ENCODE measurements at places on chromosomes 4 and X. TPM values are rescaled to one million over a fixed set of nuclear protein-coding genes. Genes with fewer than 3 reads are reported as not detected.

GRCh38 chr4:98430708-98431403, 169.7 kb downstream of the RAP1GDS1 start:
- no peak for DNase-seq
- no peak overlapping the region for H3K4me3 ChIP-seq
- H3K4me1 ChIP-seq: no peaks in the 10 kb centered on the region
- no peaks in the 10 kb centered on the region for H3K27me3 ChIP-seq
- H3K27ac ChIP-seq: no peak overlapping the region

CYTL1 gene
- total RNA-seq: 1.4 TPM

GRCh38 chrX:153343674-153344073, 9.7 kb downstream of the ZNF275 start:
- H3K27me3 ChIP-seq: no peaks in the 10 kb centered on the region
- peaks cover 36% of the 10 kb centered on the region for H3K36me3 ChIP-seq
- no peak overlapping the region for H3K27ac ChIP-seq
- H3K4me1 ChIP-seq: no peaks in the 10 kb centered on the region

SFRP2 gene
- total RNA-seq: 39.5 TPM

DNA sequence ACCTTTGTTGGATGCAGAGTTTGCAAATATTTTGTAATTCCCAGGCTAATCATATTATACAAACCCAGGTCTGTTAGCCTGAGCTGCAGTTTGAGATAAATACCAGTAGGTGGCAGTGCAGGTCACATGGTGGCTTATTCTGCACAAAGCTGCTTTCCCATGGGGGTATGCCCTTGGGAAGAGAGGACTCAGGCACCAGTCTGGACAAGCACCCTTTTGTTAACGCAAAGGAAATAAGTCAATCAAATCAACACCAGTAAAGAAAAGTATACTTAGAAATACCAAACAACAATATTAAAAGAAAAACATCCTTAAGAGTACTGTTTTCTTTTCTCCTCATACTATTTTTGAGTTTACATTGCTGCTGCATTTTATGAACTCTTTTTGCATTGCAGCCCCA, 389.0 kb upstream of the ZFP42 start:
- no peaks in the 10 kb centered on the region for H3K27me3 ChIP-seq
- no peaks in the 10 kb centered on the region for H3K36me3 ChIP-seq
- no peak for DNase-seq
- H3K4me3 ChIP-seq: no peak overlapping the region
- H3K4me1 ChIP-seq: no peaks in the 10 kb centered on the region

PDK3 gene
- total RNA-seq: 22.3 TPM

CSAG3 gene
- not detected for total RNA-seq

GRCh38 chr4:145843148-145843547, 95.5 kb downstream of the ZNF827 start:
- H3K36me3 ChIP-seq: peaks cover 9% of the 10 kb centered on the region
- no peaks in the 10 kb centered on the region for H3K27me3 ChIP-seq
- H3K4me3 ChIP-seq: no peak overlapping the region

- H3K4me1 ChIP-seq: no peaks in the 10 kb centered on the region
- DNase-seq: no peak
- no peaks in the 10 kb centered on the region for H3K36me3 ChIP-seq
- no peaks in the 10 kb centered on the region for H3K27me3 ChIP-seq
- H3K27ac ChIP-seq: no peak overlapping the region
These were observed 1663.1 kb downstream of the STIM2 start for GRCh38 chr4:28523681-28524190.

DNA sequence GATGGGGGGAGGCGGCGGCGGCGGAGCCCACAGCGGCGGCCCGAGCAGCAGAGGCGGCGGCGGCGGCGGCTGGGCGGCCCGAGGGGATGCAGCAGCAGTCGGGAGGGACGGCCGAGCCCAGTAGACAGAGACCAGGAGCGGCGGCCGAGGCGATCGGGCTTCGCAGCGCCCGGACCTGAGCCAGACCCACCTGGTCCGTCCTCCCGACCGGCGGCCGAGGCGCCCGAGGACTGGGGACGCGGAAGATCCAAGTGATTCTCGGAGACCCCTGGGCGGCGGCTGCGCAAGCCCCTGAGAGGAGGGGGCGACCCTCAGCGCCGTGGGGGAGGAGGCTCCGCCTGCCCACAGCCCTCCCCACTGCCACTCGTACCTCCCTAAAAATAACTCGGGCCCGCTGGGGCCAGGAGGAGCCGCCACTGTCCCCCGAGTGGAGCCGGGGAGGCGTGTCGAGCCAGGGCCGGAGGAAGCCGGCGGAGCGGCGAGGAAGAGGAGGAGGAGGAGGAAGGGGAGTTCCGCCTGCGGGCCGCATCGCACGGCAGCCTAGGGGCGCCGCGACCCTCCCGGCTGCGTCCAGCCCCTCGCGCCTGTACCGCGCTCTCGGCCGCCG, 608 bp downstream of the RAPGEF2 start:
- peak overlapping the region; percentile 98 for H3K4me3 ChIP-seq
- peaks cover 42% of the 10 kb centered on the region for H3K4me1 ChIP-seq
- no peaks in the 10 kb centered on the region for H3K36me3 ChIP-seq
- H3K27ac ChIP-seq: peak overlapping the region; percentile 100

- H3K27ac ChIP-seq: no peak overlapping the region
- no peaks in the 10 kb centered on the region for H3K27me3 ChIP-seq
- no peaks in the 10 kb centered on the region for H3K4me1 ChIP-seq
- no peaks in the 10 kb centered on the region for H3K36me3 ChIP-seq
These were observed 514.7 kb downstream of the CENPC start for GRCh38 chr4:67030636-67031035.

POU3F4 gene
- not detected for total RNA-seq

- H3K27me3 ChIP-seq: no peaks in the 10 kb centered on the region
- no peak overlapping the region for H3K4me3 ChIP-seq
- no peak for DNase-seq
These were observed 18.8 kb downstream of the C4orf46 start for GRCh38 chr4:158652920-158653319.

All from lower lobe of right lung (tissue), 2 donors.